Activated CD8-positive, alpha-beta T cell treated with anti-CD3 and anti-CD28 coated beads for 36 hours (primary cell): ENCODE measurements at places on chromosomes 12 and 14.

DNA sequence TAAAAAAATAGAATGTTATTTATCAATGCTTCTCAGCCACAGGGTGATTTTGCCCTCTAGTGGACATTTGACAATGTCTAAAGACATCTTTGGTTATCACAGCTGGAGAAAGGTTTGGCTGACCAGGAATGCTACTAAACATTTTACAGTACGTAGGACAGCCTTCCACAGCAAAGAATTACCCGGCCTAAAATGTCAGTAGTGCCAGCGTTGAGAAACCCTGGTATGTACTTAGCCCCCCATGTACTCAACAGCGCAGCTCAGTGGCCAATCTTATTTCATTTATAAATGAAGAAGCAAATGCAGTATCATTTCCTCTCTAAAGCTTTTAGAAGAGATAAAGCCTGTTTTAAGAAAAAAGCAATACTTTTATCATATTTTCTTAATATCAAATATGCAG is 5.8 kb downstream of the MARK3 start:
- peak; percentile 72 for DNase-seq

GRCh38 chr14:73655851-73656250 is 11.1 kb downstream of the DNAL1 start:
- DNase-seq = no peak

DNA sequence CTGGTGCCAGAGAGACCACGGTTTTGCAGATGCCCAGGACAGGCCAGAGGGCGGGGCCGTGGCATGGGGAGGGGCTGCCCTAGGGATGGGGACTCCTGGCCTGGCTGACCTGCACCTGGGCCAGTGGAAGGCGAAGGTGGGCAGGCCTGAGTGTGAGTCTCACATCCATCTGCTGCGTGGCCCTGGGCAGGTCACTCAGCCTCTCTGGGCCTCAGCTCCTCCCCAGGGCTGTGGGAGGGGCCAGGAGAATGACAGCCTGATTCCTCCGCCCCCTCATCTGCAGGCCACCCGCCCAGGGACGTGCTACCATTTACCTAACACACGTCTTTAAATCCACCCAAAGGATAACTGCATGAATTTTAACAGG is 90.9 kb downstream of the GALNT9 start:
- DNase-seq = peak; percentile 38

DNA sequence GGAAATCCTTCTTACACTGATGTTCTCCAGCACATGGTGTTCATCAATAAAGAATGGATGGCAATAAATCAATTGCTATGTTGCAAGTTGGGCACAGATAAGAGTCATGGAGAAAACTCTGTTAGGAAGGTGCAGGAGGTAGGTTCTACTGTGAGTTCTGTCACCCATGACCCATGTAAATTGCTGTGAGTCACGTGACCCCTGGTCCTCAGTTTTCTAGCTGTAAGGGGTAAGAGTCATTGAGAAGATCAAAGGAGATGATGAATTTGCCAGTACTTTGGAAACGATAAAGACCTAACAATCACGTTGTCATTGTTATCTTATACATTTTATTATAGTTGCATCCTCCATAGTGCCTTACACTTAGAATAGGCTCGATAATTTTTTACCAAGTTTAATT is 235.2 kb upstream of the ARID2 start:
- DNase-seq = no peak

- no peak for DNase-seq
Measured at GRCh38 chr12:98788396-98788795, 143.3 kb downstream of the APAF1 start.

- DNase-seq = no peak
Measured at GRCh38 chr12:105773471-105773870, 365.3 kb downstream of the NUAK1 start.

DNA sequence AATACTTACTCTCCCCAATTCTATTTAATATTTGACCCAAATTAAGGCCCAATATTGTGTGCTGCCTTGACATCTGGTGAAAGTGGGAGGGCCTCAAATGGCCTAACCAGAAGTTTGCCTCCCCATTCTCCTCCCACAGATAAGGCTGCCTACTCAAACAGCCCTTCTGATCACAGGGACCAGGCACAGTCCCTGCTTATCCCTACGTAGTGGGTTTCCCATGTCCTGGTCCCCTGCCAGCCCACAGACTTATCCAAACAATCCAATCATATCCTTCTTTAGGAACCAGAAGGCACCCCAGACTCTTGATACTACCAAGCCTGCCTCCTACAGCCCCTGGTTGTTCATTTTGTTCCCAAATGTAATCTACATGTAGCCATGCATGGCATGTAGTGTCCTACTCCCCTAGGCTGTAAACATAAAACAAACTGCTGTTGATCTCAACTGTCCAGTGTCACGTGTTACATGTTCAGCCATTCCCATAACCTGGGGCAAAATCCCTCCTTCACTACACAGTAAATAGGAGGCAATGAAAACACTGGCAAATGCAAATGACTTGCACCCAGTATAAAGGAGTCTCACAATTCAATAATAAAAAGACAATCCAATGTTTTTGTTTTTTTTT is 49.3 kb downstream of the EEA1 start:
- DNase-seq = no peak

- peak; percentile 19 for DNase-seq
Measured at GRCh38 chr14:22557846-22558220, 31.2 kb downstream of the DAD1 start.

DNA sequence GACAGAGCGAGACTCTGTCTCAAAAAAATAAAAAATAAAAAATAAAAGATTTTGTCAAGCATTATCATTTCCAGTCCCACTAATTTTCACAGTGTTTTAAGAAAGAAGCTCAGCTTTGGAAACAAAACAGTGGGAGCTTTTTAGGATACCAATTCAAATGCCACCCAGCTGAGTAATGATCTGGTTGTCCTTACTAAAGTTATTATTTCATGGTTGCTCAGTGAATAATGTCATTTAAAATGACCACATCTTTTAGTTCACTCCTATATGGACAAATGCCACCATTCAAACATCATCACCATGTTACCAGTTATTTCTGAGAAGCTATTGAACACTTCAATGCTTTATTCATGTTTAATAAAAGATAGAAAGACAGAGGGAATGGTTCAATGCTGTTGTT is 365.0 kb downstream of the CCER1 start:
- DNase-seq = no peak

DNA sequence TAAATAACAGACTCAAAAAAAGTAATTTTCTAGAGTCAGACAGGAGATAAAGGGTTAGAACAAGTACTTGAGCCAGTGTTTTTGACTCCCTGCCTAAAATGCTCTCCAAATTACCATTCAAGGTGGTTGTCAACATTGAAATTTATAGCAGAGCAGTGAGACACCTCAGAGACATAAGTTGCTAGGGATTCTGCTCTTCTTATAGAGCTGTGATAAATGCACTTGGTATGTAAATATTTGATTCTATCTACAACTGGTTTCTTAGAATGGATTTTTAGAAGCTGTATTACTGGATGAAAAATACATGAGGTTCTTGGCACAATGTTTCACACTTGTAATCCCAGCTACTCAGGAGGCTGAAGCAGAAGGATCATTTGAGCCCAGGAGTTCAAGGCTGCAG is 83.9 kb upstream of the OSBPL8 start:
- no peak for DNase-seq

- no peak for DNase-seq
Measured at GRCh38 chr12:132858718-132859266, 28.6 kb downstream of the CHFR start.

DNA sequence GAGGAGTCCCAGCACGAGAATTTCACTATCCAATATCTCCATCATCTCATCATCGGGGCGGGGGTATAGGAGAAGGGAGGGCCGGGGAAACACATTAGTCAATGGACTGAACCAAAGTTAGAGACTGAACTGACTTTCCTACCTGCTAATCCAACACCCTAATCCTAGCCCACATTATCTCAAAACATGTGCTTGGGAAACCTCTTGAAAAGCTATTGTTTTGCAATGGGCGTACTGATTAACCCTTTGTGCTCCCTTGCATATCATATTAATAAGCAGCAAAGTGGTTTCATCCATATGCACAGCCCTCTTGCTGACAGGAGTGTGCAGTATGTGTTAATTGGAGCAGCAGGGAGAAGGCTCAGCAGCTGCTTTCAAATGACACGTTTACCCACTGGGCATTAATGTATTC is 125.7 kb upstream of the GRIP1 start:
- DNase-seq = no peak

GRCh38 chr14:33902363-33902762 is 48.5 kb downstream of the EGLN3 start:
- no peak for DNase-seq
